Stimulated activated CD4-positive, alpha-beta T cell treated with anti-CD3 and anti-CD28 coated beads, Interleukin-15, amount 100 ng/mL, for 48 hours (primary cell): ENCODE measurements at places on chromosomes 16 and 17.
A peak's percentile ranks its signal among the peaks of the same experiment; 100 is the strongest.

GRCh38 chr17:1228781-1229348 is 41.4 kb upstream of the BHLHA9 start:
- DNase-seq = no peak

- no peak for DNase-seq
Observed at GRCh38 chr17:65277576-65277975, 140.4 kb downstream of the RGS9 start.

DNA sequence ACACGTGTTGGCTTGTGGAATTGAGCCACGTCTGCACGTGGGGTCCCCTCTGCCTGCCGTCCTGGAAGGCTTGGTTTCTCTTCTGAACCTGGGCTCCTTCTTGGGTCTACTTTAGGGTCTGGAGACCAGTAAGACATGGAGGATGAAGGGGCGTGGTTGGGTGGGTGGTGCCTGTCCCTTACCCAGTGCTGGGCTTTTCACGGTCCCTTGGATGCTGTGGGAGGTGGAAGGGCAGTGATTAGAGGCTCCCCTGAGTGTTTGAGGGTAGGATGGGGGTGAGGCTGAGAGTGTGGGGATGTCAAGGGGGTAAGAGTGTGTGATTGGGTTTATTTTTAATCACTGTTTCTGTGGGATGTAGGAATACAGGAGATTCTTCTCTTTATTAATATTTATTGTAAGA is 38.3 kb downstream of the MGAT5B start:
- DNase-seq = no peak

GRCh38 chr16:56765949-56766348 is 36.0 kb downstream of the NUP93 start:
- no peak for DNase-seq

DNA sequence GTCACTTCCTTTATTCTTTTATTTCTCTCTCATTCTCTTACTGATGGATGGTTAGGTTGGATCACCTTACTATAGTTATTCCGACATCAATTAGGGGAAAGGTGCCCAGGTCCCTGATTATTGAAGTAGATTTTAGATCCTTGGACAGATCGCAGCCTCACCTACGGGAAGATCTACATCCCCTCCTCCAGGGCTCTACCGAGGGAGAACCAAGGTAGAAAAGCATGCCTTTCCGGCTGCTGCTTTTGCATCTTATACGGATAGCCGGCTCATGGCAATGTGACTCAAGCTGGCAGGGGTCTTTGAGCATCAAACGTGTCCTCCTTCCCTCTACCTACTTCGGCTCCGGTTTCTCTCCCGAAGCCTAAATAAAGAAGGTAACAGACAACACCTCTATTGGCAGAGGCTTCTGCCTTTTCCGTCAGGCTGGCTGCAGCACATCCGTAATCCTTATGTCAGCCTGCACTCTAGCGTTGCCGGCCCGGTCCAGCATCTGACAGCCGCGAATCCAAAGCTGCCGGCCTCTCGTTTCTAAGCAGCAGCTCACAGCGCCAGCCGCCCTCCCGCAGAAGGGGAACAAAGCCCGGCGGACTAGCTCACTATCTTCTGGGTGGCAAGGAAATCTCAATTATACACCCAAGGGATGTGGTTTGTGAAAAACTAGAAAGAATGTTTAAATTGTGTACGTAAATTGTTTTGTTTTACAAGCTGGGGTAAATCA is 46.9 kb downstream of the IRX6 start:
- DNase-seq = peak; percentile 5

GRCh38 chr17:55117164-55117563 is 147.6 kb upstream of the HLF start:
- DNase-seq = no peak

GRCh38 chr16:53893731-53894435 is 189.9 kb downstream of the FTO start:
- DNase-seq = no peak

DNA sequence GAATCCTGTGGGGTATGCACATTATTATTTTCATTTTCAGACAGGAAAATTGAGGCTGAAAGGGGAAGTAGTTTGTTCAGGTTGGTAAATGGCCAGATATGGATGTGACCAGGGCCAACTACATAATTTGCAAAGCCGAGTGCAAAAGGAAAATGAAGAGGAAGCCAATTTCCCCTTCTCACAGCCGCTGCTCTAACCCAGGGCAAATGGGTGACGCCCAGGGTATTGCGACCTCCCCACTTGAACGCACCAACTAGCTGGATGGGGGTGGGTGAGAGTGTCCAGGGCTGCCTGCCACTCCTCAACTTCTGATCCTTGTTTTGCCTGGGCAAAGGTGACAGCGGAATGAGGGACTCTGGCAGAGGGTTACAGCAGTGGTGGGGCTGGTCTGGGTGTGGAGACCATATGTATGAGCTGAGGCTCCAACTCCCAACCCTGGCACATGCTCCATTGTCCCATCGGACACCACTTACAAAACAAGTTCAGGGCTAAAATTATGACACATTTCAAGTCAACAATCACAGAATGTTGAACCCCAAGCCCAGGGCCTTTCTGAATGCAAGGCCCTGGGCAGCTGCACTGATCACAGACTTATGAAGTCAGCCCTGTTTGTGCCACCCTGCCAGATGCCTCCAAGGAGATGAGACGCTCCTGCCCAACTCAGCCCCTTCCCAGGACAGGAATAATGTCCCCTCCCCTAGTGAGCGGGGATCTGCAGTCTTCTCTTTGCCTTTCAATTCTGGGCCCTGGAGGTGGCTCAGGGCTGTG is 1.7 kb downstream of the ANKRD40CL start:
- no peak for DNase-seq

GRCh38 chr17:48725288-48726064 is 2.5 kb downstream of the PRAC2 start:
- no peak for DNase-seq

- no peak for DNase-seq
Observed at GRCh38 chr16:48113001-48113400, 42.8 kb downstream of the ABCC12 start.

DNA sequence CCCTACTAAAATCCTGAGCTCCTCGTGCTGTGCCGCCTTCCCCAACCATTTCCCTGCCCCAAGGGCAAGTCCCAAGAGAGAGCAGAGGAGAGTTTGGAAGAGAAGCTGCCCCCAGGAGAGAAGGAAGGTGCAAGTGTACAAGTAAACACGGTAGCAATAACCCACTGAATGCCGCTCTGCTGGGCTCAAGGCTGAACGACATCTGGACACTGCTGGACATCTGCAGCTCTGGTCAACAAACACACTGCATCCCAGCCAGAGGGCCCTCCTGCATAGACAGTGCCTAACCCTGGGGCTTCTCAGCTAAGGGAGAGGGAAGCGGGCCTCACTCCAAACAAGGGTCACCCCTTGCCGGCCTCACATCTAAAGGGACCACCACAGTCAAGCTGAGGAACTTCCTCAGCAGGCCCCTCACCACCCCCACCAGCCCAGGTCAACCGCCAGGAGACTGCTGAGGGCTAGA is 12.7 kb downstream of the JUP start:
- no peak for DNase-seq

GRCh38 chr17:34750004-34750403 is 170.6 kb downstream of the TMEM132E start:
- DNase-seq = no peak

DNA sequence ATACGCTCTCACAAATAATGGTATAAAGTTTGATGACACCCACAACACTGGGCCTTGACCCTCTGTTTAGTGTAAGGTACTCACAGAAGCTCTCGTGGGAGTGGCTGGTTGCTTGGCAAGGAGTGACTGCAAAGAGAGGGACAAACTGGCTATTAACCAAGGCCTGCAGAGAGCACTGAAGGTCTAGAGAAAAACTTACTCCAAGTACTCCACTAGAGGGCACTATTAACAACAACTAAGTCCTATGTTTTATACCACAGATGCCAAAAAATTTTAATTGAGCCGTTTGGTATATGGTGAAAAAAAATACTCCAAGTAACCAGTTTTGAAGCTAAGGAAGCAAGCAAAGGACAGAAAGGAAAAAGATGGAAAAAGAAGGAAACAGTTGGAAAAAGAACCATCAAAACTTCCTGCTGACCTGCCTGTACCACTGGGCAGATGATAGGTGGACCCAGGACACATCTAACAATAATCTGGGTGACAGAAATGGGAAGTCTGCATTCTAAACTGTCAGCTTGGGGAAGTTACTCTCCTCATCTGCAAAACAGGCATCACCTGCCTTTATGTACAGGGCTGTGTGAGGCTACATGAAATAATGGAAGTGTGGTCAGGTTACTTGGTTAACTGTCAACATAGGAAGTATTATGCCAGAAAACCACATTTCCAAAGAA is 23.2 kb downstream of the DYNC1LI2 start:
- no peak for DNase-seq

DNA sequence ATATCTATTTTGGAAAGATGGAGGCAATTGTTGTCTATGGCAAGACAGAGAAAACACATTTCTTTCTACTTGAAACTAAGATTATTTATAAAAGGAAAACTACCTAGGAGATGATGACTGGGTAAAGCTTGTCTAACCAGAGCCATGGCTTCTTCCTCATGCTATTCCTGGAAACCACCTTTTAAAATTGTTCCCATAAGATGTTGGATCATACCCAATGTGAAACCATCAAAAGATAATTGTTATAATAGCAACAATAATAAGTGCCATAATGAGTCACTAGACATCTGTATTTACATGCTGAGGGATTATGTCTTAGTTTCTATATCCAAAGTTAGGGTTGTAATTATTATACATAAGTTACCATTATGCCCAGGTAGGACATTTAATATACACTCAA is 428.4 kb downstream of the KCNJ2 start:
- DNase-seq = no peak

- no peak for DNase-seq
Observed at GRCh38 chr17:29168079-29168758, 12.0 kb downstream of the MYO18A start.

DNA sequence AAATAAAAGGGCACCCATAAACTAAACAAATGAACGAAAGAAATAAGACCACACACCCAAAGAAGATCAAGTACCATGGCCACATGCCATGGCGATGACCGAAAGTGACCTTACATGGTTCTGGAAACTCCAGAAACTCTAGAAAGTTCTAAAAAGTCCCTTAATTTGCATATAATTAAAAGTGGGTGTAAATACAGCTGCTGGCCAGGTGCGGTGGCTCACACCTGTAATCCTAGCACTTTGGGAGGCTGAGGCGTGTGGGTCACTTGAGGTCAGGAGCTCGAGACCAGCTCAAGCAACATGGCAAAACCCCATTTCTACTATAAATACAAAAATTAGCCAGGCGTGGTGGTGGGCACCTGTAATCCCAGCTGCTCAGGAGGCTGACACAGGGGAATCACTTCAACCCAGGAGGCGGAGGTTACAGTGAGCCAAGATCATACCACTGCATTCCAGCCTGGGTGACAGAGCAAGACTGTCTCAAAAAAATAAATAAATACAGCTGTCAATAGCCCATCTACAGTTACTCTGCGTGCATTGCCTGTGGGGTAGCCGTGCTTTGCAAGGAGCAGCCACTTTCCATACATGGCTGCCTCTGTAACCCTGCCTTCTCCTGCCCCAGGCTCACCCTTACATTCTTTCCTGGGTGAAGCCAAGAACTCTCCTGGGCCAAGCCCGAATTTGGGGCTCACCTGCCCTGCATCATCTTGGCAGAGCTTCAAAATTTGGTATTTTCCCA is 7.2 kb upstream of the ZNF778 start:
- no peak for DNase-seq

GRCh38 chr17:40696651-40697072 is 6.9 kb downstream of the KRT24 start:
- no peak for DNase-seq

GRCh38 chr17:58476812-58477211 is 11.4 kb downstream of the HSF5 start:
- DNase-seq = no peak

- DNase-seq = no peak
Observed at GRCh38 chr16:3953728-3954410, 73.4 kb upstream of the CREBBP start.

DNA sequence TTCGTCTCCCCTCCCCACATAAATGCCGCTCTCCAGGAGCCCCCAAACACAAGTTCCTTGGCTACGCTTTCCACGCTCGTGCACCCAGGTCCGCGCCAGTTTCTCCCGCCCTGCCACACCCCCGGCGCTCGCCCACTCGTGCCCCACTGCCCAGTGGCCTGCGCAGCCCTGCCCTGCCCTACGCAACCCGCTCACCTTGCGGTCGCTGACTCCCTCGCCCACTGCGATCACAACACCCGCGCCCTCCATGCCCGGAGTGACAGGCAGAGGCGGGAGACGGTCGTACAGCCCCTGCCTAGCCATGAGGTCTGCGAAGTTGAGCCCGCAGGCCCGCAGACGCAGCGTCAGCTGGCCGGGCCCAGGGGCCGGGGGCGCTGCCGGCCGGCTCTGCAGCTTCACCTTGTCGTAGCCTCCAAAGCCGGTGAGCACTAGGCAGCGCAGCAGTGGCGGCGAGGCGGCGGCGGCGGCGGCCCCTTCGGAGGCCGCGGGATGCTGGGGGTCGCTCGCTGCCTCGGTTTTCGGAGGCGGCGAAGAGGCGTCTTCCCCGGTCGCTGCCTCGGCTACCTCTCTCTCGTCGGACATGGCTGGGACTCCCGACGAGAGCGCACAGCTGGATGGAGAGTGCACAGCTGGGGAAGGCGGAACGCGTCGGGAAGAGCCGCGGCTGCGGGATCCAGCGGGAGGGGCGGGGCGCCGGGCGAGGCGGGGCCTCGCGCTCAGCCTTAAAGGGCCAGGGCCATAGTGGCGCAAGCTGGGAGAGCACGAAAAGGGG is at the start of gene VAT1:
Gene VAT1, minus strand, starts transcription at position 645 of the 772 bp plus-strand sequence. Its CDS starts 63 bp downstream, at position 582.
- DNase-seq = peak; percentile 49

GRCh38 chr16:28891964-28892890 is 13.9 kb downstream of the ATP2A1 start:
- DNase-seq = no peak

DNA sequence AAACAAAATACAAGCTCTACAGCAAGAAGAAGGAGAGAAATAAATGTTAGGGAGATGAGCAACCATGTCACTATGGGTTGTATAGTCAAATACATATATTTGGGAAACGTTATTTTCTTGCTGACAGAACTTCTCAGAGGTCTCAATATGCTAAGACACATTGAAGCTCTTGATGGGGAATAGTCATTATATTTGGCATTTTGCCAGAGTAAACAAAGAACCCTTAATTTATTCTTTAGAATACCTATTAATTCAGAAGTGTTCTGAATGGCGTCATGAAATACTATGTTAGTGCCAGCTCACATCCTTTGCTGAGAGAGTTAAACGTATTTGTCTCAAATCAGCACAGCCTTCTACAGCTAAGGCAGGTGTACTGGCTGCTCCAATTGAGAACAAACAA is 458.9 kb downstream of the CDH13 start:
- no peak for DNase-seq

DNA sequence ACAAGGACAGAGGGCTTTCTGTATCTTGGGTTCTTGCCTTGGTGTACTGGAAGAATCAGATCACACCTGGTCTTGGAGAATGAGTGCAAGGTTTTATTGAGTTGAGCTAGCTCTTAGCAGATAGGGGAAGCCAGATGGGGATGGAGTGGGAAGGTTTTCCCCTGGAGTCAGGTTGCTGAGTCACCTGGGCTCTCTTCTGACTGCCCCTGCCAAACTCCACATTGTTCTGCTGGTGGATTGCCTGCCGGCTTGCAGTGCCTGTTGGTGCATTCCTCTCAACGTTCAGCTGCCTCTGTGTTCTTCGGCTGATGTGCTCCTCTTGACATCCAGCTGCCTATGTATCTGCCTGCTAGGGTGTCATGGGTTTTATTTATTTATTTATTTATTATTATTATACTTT is 1431.1 kb downstream of the CDH8 start:
- DNase-seq = no peak
